ENCODE measurements at places on chromosomes 3 and 15. TPM values are rescaled to one million over a fixed set of nuclear protein-coding genes. Genes with fewer than 3 reads are reported as not detected.
A peak's percentile ranks its signal among the peaks of the same experiment; 100 is the strongest.

The ITIH4 gene
- total RNA-seq: 1.6 TPM

DNA sequence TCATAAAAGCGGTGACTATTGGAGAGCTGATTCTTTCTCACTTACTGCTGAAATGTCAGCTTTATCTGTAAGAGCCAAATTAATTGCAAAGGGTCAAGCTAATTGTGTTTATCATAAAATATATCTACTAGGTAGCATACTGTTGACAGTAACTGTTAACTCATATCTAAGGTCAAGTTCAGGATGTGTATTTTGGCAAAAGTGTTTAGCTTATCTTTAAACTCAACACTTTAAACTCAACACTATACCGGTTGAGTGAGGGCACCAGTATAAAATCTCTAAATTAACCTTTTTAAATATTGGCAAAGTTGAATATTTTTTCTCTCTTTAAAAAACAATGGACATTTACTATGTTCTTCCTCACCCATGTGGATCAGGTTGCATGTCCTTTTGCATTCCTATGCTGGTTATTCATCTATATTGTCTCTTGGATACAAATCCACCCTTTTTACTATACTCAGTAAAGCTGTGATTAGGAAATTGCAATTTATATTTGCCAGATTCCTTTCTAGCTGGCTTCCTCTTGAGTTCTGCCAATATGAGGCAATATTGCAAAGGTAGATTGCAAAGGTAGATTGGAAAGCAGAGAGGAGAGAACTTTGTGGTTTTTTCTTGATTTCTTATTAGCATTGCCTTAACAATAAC lies 344.6 kb upstream of the DCBLD2 start:
- DNase-seq: no peak

The CYP1A2 gene
- total RNA-seq: not detected

DNA sequence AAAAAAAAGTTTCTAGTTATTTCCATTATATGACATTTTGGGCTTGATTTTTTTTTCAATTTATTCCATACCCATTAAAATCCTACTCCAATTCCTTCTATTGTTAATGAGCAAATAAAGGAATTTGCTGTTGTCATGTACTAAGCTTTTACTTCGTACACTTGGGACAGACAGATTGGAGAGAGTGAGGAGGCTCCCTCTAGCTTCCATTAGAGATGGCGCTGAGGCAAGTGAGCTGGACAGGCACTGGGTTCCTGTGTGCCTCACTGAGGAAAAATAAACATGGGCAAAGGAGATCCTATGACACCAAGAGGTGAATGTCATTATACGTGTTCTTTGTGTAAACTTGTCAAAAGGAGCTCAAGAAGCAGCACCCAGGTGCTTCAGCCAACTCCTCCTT lies 441.1 kb upstream of the MDFIC2 start:
- DNase-seq: no peak

The ETV5 gene
- 1.5 TPM for total RNA-seq

DNA sequence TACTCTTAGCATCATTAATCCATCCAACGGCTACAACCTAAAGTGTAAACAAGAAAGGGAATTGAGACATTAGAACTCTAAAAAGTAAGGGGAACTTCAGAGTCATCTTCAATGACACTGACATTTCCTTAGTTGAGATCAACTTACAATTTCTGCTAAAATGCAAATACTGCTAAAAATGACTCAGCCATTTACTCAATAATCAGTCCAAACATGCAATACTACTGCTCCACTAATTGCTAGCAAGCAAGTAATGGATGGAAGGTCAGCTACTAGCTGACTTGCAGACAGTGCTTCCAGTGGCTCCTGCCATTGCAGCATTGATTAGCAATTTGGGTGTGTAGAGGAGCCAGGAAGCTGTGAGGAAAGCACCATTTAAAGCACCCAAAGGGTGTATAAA lies 28.4 kb downstream of the CD200R1L start:
- DNase-seq: no peak

The RPS17 gene
- 3,069 TPM for total RNA-seq

The POTEB3 gene
- total RNA-seq: not detected

DNA sequence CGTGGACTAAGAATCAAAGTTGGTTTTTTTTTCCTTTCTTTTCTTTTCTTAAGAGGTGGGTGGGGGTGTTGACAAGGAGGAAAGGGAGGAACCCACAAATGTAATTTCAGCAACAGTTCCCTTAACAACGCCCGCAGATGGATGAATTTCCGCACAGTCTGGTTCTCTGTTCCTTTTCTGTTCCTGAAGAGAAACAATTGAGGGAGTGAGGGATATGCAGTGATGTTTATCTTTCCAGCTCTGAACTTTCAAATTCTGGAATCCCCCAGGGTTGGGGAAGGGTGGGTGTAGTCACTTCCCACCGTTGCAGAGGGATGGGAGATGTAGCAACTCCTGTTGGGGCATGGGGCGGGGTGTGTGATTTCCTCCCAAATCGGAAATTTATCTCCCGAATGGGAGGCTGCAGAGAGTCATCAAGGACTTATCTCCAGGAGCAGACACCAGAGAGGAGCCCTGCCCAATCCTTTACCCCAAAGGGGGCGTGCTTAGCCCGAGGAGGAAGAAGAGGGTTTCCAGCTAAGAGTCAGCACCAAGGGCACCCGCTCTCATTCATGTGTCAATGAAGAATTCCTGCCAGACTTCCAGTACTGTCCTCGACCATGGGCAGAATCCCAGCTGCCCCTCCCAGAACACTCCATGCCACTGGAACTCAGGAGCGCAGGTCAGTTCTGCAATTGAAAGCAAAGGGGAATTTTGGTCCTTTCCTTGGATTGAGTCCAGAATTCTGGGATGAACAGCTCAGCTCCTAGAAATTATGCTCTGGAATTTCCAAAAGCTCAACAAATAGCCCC lies 35.0 kb upstream of the CFAP161 start:
- no peak for DNase-seq

GRCh38 chr3:127097072-127097405 lies 95.9 kb upstream of the PRR23E start:
- no peak for DNase-seq

The CLDN18 gene
- total RNA-seq: not detected

GRCh38 chr15:101702077-101702476 lies 22.2 kb downstream of the TARS3 start:
- DNase-seq: no peak

DNA sequence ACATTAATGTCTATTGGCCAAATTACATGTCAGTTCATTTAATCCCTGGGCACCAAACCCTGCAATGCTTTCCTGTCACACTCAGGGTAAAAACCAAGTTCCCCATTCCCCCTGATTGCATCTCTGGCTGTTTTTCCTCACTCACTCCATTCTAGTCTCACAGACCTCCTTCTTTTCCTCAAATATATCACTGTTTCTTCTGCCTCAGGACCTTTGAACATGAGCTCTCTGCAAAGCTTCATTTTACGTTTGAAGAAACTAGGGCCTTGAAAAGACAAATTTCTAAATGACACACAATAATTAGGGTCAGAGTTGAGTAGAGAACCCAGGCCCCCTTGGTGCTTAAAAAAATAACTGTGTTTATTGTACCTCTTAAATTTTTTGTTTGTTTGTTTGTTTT lies 230.6 kb downstream of the THRB start:
- no peak for DNase-seq

- DNase-seq: no peak
Measured at GRCh38 chr15:68590721-68591389, 12.1 kb downstream of the CORO2B start.

GRCh38 chr3:134854254-134854653 lies 59.2 kb downstream of the EPHB1 start:
- DNase-seq: no peak

DNA sequence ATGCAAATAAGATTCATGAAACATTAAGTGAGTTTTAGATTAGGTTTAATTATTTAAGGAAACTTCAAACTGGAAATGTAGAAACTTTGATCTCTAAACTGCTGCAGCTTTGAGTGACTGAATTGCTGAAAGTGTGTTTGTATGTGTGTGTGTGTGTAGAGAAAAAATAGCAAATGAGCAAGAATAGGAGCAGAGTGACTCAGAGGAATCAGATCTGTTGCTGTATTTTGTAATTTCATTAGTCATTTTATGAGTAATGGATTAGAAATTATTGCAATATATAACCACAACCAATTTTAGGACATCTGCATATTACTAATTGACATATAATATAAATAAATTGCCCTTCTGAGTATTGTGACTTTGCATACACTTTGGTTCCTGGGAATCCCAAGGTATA lies 52.8 kb upstream of the SLC9A9 start:
- no peak for DNase-seq

- no peak for DNase-seq
Measured at GRCh38 chr3:85312331-85312730, 353.5 kb downstream of the CADM2 start.

DNA sequence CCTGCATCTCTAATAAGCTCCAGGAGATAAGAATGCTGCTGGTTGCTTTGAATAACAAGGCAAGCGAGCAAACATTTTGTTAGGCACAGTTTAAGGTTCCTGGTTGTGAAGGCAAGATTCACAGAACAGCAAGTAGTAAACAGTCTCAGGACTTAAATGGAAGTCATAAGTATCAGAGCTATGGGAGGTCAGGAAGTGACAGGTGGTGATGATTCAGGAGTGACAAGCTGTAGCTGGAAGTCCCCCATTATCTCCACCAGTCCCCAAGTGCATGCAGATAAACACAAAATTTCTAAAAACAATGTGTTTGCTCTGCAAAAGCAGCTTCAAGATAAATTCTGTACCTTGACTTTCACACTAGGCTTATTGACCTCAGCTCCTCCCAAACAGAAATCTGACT lies 3.3 kb downstream of the FETUB start:
- peak; percentile 46 for DNase-seq

All from activated naive CD4-positive, alpha-beta T cell treated with anti-CD3 and anti-CD28 coated beads for 36 hours (primary cell).